ENCODE measurements at places on chromosomes 7 and 10. TPM values are rescaled to one million over a fixed set of nuclear protein-coding genes. Genes with fewer than 3 reads are reported as not detected.

Gene SP8
- not detected for polyA plus RNA-seq

Gene OPN4
- 0.13 TPM for polyA plus RNA-seq

Gene TUBAL3
- 0.05 TPM for polyA plus RNA-seq

Gene UCMA
- polyA plus RNA-seq, result not detected

Gene LRGUK
- polyA plus RNA-seq, result 0.06 TPM

Gene KEL
- 0.18 TPM for polyA plus RNA-seq

Gene MUC3A
- 0.23 TPM for polyA plus RNA-seq

Gene SLC16A12
- polyA plus RNA-seq, result 1.1 TPM

Gene C7orf57
- polyA plus RNA-seq, result not detected

Gene C10orf95
- polyA plus RNA-seq, result 0.11 TPM

Gene EPHA1
- polyA plus RNA-seq, result 1.4 TPM

Gene SLC18A2
- 2.5 TPM for polyA plus RNA-seq

DNA sequence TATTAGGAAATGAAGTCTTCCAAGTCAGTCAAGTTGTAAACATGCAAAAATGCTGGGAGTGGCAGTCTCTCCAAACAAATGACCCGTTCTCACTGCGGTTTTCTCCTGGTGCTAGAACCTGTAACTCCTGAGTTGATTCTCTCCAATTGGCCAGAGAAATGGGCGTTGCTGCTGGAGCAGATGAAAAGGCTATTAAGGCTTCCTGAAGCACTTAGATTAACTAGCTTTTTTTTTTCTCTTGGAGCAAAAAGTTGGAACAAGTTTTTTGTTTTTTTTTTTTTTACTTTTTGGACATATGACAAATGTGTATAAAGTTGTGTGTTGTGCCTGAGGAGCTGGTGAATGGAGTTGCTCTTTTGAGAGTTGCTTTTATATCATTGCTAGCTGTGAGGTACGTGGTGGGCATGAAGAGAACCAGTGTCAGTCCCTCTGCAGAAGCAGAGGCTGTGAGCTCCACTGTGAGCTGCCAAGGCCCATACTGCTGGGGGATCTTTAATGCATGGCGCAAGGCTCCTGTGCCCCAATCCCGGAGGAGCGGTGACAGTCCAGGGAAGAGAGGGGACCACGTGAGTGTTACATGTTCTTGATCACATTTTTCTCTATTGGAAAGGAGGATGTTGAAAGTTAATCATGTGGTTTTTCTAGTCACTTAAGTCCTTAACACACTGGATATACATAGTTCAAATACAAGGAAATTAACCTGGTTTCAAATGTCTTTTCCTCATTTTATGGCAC is 393.6 kb upstream of the GALNT17 start:
- DNase-seq, result peak; percentile 39

GRCh38 chr7:98774884-98775283 is 94.9 kb downstream of the TMEM130 start:
- DNase-seq, result no peak

GRCh38 chr10:117790179-117790578 is 247.6 kb downstream of the EMX2 start:
- DNase-seq, result no peak

DNA sequence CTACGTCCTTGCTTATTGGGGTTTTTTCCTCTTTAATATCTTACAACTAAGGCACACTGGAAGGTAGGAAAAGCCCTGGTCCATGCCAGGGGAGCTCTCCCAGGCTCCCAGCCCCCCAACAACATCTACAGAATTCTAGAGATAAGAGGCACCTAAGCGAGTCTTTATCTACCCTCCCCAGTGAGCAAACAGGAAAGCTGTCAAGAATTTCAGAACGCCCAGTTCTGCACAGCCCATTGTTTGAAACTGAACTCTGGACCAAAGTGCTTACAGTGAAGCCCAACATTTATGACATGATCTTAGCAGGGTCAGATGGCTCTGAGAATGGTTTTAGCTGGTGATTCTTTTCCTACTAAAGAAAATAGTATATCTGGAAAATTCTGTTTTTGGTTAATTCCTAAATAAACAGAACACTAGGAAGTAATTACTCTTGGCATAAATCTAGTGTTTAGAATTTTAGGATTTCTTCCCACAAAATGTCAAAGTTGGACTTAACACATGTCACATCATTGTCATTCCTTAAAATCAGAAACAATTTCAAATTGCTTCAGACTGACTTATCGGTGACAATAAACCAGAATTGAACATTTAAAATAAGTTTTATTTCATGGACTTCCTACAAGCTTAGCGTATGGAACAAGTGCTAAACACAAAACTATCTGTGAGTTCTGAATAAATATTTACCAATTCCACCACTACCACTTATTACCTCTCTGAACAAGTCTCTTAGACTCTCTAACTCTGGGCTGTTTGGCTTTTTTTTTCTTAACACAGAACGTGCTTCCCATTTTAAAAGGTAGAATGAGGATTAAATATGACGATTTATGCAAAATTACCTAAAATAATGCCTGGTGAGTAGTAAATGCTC is 31.3 kb upstream of the RNF32 start:
- DNase-seq, result no peak

GRCh38 chr10:113037218-113037617 is 87.2 kb downstream of the TCF7L2 start:
- no peak for DNase-seq

DNA sequence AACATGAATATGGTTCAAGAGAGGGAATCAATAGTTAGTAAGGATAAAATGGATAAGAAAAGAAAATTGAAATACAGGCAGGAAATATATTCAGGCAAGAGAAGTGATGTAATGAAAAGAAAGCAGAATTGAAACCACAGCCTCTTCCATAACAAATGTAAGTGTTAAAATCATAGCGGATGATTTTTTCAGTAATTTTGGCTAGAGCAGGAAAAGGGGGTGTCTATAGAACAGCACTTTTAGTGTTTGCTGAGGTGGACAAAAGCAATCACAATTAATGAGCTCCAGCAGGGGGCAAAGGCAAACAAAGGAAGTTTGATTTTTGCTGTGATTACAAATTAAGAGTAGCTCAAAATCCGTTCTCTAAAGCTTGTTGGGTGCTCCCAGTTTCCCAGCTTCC is 79.0 kb downstream of the TRIL start:
- DNase-seq, result no peak

GRCh38 chr7:1933066-1933750 is 263.1 kb downstream of the ELFN1 start:
- DNase-seq, result no peak

DNA sequence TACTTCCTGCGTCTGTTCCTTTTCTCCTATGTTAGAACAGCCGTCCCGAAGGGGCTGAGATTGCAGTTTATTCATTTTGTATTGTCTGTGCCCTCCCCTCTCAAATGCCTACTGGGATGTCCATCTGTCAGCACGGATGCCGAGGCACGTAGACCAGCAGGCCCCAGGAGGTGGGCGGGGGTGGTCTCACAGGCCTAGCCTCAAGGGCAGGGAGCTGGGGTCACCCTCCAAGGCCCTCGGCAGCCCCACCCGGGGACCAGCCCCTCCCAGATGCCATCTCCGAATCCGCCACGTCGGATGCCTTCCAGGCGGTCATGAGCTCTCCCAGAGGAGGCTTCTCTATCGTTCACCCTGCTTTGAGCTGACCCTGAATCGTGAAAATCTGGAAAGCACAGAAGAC is 59.7 kb downstream of the ELFN1 start:
- no peak for DNase-seq

- no peak for DNase-seq
Observed at GRCh38 chr10:21497177-21497807, 28.2 kb downstream of the SKIDA1 start.

DNA sequence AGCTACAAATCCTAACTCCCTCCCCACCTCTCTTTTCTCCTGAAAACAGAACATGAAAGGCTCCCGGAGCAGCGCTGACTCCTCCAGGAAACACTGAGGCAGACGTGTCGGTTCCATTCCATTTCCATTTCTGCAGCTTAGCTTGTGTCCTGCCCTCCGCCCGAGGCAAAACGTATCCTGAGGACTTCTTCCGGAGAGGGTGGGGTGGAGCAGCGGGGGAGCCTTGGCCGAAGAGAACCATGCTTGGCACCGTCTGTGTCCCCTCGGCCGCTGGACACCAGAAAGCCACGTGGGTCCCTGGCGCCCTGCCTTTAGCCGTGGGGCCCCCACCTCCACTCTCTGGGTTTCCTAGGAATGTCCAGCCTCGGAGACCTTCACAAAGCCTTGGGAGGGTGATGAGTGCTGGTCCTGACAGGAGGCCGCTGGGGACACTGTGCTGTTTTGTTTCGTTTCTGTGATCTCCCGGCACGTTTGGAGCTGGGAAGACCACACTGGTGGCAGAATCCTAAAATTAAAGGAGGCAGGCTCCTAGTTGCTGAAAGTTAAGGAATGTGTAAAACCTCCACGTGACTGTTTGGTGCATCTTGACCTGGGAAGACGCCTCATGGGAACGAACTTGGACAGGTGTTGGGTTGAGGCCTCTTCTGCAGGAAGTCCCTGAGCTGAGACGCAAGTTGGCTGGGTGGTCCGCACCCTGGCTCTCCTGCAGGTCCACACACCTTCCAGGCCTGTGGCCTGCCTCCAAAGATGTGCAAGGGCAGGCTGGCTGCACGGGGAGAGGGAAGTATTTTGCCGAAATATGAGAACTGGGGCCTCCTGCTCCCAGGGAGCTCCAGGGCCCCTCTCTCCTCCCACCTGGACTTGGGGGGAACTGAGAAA is 30.4 kb downstream of the PFKFB3 start:
- DNase-seq, result no peak

GRCh38 chr7:17497549-17498167 is 199.2 kb downstream of the AHR start:
- no peak for DNase-seq

- no peak for DNase-seq
Observed at GRCh38 chr10:109960682-109961081, 37.4 kb upstream of the XPNPEP1 start.

- no peak for DNase-seq
Observed at GRCh38 chr7:155763691-155764437, 48.4 kb downstream of the SHH start.

DNA sequence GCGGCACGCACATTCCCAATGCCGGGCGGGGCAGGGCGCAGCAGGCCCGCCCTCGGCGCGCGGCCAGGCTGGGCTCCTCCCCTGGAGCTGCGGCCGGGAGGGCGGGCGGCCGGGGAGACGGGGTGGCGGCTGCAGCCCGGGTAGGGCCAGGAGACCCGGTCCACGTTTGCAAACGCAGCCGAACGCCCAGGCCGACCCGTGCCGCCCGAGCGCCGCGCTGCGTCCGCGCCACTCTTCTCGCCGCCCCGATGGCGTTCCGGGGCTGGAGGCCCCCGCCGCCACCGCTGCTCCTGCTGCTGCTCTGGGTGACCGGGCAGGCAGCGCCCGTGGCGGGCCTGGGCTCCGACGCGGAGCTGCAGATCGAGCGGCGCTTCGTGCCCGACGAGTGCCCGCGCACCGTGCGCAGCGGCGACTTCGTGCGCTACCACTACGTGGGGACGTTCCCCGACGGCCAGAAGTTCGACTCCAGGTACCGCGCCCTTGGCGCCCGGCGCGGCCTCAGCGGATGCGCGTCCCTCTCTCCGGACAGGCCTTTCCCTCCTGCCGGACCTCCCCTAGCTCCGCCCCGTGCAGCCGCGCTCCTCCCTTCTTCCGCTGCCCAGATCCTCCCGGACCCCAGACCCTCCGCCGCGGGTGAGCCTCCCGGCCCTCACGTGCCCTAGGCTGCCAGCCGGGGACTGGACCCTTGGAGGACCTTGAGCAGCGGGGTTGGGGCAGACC is at the start of gene FKBP9:
TSS of gene FKBP9 (plus strand) at position 115 of the 720 bp plus-strand sequence. CDS start at position 249, 134 bp downstream.
- no peak for DNase-seq

- DNase-seq, result no peak
Observed at GRCh38 chr10:3761904-3762303, 23.1 kb downstream of the KLF6 start.

DNA sequence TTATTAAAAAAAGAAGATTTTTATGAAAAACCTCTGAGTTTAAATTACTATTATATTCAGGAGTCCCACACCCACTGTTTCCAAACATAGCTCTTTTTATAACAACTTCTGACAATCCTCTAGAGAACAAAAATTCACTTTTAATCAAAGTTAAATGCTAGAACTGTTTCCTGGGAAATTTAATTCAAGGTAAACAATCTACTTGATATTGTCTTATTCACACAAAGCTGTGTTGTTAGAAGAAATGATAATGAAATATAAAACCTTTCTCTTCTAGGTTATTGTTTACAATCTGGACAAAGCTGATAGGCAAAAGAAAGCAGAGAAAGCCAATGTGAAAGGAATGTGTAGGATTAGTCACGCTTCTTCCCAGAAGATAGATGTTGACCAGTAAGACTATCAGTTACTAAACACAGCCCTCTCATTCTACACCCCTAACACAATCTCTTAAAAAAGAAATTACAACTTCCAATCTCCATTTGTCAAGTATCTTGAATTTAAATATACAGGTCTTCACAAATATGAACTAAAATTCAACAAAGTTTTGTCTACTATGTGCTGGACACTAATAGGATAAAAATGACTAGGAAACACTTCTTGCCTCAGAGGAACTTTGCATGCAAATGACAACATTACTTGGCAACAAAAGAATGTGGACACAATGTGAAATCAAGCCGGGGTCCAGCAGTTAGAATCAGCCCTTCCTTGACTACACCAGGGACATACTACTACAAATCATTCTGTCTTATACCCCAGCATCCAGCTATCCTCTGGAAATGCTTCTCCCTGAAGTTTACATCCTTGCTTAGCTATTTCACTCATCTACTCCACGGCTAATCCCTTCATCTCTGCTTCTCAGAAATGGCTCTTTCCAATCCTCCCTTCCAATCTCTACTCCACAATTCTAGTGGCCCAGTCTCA is 123.7 kb downstream of the IMMP2L start:
- no peak for DNase-seq

DNA sequence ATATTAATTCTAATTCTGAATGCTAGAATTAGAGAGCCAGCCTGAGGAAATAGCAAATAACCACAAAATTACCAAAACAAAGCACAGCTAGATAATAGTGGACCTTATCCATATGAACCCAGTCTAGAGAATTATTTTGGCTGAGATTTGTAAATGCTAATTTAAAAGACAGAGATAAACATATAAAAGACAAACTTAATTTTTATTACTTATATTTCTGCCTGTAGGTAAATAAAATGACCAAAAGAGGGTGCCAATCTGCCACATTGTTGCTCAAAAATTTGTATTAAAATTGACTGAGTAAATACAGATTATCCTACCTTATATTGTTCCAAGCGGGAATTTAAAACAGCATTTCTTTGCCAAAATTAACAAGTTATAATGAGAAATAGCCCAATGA is 20.2 kb downstream of the RTKN2 start:
- no peak for DNase-seq

- DNase-seq, result no peak
Observed at GRCh38 chr10:90945491-90946070, 24.7 kb upstream of the ANKRD1 start.

GRCh38 chr10:47239211-47239610 is 60.8 kb upstream of the GDF10 start:
- DNase-seq, result no peak
